ENCODE measurements at places on chromosomes 2 and 18. TPM values are rescaled to one million over a fixed set of nuclear protein-coding genes. Genes with fewer than 3 reads are reported as not detected.

GRCh38 chr18:30454920-30455319 lies 587.6 kb downstream of the DSC3 start:
- no peak for DNase-seq

DNA sequence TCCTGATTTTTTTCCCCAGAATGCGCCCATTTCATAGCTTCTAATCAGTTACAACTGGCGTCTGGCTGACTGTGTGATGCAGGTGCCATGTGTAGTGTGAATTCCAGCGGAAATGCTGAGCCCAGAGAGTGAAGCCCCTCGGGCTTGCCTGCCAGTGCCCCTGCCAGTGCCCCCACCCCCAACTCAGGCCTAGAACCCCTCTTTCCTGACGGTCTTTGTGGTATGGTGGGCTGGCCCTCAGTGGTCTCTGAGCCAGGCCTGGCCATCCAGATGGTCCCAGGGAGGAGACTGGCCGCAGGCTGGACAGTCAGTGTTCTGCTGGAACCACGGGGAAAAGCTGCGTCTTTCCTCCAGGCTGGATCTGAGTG lies 3.1 kb downstream of the RAMP1 start:
- no peak for DNase-seq

DNA sequence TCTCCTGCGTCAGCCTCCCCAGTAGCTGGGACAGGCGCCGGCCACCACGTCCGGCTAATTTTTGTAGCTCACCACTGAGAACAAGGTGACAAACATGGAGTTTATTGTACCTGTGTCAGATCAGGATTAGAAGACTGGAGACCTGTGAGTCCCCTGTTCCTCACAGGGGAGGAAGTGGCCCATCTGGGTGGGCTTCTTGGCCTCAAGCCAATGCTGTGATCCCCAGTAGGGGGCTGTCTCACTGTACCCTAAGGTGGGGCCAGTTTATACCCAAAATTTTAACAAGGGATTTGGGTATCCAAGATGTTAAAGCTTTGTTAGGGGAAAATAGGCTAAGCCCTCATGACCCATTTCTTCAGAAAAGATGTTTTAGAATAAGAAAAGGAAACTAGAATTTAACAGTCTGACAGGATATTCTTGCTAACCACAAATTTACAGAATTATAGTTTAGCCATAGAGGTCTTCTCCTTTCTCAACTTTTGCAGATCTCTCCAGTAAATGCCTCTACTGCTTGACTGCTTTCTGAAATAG lies 16.3 kb downstream of the PCBP1 start:
- no peak for DNase-seq

DNA sequence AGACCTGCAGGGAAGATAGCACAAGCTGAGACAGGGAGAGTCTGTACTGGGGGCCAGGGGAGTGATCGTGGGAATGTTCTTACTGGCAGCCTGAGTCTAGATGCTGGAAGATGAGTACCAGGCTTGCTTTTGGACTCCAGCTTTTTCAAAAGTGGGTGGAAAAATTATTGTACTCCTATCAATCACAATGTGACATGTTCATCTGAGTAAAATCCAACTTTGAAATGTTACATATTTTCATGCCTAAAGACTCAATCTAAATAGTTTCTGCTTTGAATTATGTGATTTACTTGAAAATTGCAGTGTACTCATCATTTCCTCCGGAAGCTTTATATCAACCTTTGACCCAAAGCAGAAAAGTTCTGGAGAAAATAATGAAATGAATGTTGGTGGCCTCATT lies 49.7 kb upstream of the ST3GAL5 start:
- DNase-seq: no peak

DNA sequence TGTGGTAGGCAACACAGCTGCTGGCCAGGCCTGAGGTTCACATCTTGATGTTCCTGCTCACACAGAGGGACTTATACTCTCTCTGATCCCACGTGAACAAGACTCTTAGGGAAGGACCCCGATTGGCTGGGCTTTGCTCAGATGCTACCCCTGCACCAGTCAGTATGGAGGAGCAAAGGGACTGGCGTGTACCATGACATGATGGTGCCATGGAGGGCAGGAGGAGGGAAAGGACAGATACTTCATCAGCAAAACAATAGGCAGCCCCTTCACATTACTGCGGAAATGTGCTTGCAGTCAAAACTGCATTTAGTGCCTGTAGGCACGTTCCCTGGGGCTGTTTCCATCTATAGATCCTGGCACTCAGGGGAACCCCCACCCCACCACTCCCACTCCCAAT lies 42.7 kb downstream of the ZFP36L2 start:
- DNase-seq: no peak

DNA sequence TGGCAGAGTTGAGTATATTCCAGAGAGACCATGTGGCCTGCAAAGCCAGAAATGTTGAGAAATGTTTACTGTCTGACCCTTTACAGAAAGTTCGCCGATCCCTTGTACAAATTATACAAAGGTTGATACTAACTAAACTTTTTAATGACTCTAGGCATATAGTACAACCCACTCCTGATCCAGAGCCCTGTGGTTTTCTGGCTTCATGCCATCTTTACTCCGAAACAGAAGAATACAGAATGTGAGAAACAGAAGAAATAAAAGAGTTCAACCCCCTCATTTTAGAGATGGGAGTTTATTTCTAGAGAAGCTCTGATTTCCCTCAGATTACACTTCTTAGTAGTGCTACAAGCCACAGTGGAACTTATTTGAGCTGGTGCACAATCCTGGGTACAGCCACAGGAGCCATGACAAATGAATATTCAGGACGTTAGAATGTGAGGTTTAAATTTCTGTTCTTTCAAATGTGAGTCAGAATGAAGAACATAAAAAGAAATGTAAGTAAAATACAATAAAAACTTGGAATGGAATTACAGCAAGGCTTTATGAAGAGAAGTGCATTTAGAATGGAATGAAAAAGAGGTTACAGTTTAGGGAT lies 38.0 kb upstream of the SMCHD1 start:
- no peak for DNase-seq

DNA sequence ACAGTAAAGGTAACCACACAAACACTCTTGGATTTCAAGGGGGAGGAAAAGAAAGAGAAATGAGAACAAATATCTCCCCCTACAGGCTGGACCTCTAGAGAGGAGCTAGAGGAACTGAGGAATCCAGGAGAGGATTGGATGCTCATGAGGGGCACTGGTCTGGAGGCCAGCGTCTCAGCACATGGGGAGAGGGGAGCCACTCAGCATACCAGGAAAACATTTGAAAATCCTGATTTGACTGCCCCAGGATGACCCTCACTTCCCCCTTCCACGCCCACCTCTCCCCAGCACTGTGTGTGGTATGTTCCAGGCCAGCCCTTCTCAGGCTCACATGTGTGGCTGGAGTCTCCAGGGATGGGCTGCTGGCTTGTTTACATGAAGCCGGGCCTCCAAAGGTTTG lies 396.8 kb upstream of the ID2 start:
- DNase-seq: no peak

- DNase-seq: no peak
These were observed 275.3 kb upstream of the SLC14A2 start for GRCh38 chr18:45339810-45340550.

DNA sequence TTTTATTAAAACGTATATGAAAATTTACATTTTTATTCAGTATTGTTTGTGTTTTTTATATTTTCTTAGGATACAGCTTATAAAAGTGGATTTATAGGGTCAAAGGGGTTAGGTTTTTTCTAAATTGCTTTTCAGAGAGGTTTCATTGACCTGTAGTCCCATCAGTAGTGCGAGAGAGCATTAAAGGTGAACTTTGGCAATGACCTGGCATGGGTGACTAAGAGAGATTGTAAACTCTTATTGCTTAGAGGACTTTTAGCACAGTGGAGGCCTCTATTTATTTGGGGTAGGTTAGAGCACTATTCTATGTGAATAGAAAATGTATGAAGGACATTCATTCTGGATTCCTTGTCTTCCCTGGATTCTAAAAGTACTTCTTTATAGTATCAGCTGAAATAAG lies 16.0 kb upstream of the TNP1 start:
- DNase-seq: no peak

DNA sequence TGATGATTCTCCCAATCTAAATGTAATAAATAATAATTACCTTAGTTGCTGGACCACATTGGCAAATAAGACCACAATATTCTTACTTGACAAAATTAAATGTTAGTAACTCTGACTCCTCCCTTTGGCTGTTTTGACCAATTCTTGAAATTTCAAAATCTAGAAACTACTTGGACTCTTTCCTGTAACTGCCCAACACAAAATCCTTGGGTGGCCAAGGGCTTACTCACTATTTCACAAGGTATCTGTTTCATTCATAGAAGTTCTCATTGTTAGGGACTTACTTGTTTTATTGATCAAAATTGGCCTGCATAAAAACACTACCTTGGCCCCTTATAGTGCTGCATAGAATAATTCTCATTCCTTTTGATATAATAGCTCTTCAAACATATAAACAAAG lies 19.4 kb downstream of the CDH20 start:
- no peak for DNase-seq

- DNase-seq: no peak
These were observed 44.0 kb downstream of the SUMO1 start for GRCh38 chr2:202194418-202194817.

DNA sequence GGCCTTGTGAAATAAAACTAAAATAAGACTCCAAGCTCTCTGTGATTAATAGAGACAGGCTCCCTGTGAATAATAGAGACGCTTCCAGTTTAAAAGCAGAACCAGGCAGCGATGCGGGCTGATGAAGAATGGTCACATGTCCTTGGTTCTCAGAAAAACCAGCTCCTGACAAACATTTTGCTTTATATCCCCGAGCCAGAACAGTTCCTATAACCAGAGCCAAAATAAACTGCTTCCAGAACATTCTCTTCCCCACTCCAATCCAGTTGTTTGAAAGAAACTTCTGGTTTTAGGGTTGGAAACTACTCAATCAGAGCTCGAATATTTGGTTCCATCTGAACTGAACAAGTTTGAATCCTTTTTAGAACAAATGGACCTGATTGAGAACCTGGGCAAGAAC lies 213.7 kb downstream of the TSN start:
- DNase-seq: no peak

- no peak for DNase-seq
These were observed 173.5 kb upstream of the CTAGE1 start for GRCh38 chr18:22591222-22591621.

DNA sequence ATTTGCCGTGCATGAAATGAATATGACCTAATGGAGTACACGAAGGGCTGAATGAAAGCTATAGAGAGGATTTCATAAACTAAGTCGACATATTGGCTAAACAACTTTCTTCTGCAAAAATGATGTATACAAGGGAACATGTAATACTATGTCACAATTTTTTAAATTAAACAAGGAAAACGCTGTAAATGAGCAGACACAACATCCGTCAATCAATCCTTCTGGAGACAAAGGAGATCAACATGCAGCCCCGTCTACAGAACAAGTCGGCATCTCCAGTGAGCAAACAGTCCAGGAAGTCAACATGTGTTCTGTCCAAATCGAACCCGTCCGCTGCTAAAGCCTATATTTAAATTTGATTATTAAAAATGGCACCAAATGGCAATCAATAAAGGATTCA lies 180.8 kb downstream of the TCF4 start:
- no peak for DNase-seq

DNA sequence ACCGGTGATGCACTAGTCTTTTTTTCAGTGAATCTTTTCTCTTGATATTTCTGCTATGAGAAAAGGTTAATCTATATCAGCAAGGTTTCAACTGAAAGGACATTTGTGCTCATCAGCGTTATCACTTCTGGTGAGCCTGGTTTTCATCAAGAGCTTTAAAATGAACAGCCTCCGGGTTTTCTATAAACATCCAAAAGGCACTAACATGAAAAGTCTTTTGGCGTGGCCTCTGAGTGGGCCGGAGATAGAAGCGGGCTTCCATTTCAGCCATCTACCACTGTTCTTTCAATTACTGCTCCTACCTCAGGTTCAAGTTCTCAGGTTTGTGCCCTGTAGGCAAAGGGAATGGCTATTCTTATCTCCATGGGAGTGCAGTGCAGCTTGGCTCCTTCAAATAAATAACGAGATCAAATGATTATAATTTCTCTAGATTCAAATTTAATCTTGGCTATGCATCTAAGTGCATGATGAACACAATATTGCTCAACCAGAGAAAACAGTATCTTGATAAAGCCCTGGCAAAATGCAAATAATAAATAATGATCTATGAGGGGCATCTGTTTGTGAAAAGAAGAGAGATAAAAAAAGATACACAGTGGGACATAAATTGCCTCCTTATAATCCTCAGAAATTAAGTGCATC lies 314.8 kb downstream of the CDH2 start:
- DNase-seq: no peak

GRCh38 chr2:126954831-126955230 lies 56.1 kb downstream of the TEX51 start:
- DNase-seq: no peak

DNA sequence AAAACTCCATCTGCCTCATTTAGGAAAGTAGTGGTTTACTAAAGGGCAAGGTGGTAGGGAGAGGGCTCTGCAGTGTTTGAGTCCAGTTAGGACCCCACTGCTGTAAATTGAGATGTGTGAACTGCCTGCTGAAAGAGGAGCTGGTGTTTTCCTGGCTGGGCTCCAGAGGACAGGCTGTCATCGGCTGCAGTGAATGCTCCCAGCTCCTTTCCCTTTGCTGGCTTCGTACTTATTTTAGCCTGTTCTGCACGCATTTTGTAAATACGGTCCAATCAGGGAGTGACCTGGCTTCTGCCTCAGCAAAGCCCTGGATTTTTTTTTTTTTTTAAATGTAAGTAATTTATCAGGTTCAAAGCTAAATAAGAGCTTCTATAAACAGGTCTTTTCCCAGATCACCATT lies 37.5 kb downstream of the SLC4A3 start:
- no peak for DNase-seq

DNA sequence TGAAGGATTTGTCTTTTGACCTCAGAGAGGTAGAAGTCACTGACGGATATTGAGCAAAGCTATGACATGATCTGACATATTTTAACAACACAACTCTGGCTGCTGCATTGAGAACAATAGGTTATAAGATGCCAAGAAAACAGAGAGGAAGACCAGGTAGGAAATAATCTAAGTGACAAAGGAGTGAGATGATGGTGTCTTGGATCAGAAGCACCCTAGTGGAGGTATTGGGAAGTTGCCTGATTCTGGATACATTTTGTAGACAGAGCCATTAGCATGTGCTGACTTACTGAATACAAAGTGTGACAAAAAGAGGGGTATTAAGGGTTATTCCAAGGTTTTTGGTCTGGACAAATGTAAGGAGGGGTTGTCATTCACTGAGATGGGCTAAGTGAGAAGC lies 1438.1 kb downstream of the DPP10 start:
- no peak for DNase-seq

The SIX3 gene
- total RNA-seq: not detected

The AOX1 gene
- 1.5 TPM for total RNA-seq

The MTX2 gene
- 44.1 TPM for total RNA-seq

The SH3YL1 gene
- 12.9 TPM for total RNA-seq

The VWC2L gene
- 0.08 TPM for total RNA-seq

The INHA gene
- 0.59 TPM for total RNA-seq

The IGFBP5 gene
- 191 TPM for total RNA-seq

The NT5DC4 gene
- total RNA-seq: not detected

The TNFAIP6 gene
- 4.9 TPM for total RNA-seq

The KCNG3 gene
- total RNA-seq: not detected

The ODC1 gene
- 58.0 TPM for total RNA-seq
